NCI-H2081 treated with DMSO at 0.1 percent for 48 hours (cell line): ENCODE measurements at places on chromosomes 5 and 9.

GRCh38 chr9:133104718-133105460 lies 16.2 kb downstream of the RALGDS start:
- DNase-seq, result no peak

DNA sequence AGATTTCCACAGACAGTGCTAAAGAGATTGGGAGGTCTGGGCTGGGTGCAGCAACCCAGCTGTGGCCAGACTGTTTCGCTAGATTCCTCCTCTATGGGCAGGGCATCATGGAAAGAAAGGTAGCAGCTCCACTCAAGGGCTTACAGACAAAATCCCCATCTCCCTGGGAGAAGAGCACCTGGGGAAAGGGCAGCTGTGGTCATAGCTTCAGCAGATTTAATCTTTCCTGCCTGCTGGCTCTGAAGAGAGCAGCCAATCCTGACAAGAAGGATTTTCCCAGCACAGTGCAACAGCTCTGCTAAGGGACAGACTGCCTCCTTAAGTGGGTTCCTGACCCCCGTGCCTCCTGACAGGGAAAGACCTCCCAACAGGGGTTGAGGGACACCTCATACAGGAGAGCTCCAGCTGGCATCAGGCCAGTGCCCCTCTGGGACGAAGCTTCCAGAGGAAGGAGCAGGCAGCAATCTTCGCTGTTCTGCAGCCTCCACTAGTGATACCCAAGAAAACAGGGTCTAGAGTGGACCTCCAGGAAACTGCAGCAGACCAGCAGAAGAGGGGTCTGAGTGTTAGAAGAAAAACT lies 1379.3 kb upstream of the ACO1 start:
- DNase-seq, result no peak

DNA sequence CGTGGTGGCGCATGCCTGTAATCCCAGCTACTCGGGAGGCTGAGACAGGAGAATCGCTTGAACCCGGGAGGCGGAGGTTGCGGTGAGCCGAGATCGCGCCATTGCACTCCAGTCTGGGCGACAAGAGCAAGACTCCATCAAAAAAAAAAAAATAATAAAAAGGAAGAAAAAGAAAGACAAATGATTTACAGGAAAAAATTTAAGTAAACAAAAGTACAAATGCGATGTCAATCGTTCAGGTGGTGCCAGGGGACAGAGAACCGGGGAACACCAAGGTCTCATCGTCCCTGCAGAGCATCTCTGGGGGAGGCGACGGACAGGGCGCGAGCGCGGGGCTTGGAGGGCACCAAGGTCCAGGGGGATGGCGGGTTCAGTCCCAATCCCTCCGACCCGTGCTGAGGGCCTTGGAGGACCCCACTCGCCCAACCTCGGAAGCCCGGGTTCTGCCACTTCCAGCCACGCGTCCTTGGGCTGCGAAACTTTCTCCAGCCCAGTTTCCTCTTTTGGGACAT lies 607 bp upstream of the HNRNPAB start:
- DNase-seq, result no peak

DNA sequence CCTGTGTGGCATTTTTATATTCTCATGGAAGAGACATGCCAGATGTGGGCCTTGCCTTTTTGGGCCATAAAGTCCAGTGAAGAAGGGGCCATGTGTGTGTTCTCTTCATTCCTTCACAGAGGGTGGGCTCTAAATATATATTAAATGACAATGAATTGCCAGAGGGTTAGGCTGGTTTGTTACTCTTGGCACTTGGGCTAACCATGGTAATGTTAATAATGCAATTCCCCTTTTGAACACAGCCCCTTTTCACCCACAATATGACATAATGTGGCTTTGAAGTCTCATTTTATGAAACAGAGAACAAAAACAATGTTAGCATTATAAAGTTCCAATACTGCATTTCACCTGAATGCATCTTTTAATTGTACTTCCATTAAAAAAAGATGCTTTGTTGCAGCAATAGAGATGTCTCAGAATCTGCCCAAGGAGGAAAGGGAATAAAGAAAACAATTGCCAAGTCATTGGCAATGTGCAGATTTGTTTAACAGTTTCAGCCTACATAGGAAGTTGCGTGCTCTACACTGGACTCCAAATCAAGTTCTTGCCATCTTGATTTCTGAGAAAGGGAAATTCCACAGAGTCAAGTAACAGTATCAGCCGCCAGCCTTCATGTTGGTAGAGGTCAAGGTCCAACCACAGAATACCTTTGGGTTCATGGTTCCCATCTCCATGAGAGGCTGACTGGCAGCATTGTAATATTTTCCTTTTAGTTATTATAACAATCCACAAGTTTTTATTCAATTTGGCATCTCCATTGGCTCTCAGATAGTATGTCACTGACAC lies 141.9 kb downstream of the SLC12A2 start:
- no peak for DNase-seq

DNA sequence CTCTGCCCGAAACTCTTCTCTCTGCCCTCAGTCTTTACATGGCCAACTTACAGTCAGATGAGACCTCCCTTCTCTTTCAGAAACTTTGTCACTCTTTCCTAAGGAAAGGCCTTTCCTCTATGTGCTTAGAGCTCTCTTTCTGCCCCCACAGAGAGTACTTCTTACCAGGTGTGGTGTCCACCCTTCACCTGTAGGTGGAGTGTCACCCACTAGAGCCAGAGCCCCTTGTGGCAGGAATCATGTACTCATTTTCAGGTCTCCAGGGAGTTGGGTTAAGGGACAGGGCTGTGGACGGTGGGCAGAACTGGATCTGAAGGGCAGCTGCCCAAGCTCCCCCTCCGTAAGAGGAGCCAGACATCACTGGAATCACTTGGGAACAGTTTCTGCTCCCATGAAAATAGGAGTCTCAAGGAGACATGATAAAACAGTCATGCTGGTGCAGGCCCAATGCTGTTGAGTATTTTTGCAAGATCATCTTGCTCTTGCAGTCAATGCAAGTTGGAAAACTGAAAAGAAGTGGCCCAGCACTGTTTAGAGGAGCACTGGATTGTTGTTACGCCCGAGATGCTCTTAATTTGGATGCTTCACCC lies 436.7 kb downstream of the ZSWIM6 start:
- no peak for DNase-seq

- DNase-seq, result no peak
These were observed 317.1 kb upstream of the CLINT1 start for GRCh38 chr5:158175934-158176481.

GRCh38 chr9:19378164-19378563 lies 1.9 kb downstream of the RPS6 start:
- no peak for DNase-seq

DNA sequence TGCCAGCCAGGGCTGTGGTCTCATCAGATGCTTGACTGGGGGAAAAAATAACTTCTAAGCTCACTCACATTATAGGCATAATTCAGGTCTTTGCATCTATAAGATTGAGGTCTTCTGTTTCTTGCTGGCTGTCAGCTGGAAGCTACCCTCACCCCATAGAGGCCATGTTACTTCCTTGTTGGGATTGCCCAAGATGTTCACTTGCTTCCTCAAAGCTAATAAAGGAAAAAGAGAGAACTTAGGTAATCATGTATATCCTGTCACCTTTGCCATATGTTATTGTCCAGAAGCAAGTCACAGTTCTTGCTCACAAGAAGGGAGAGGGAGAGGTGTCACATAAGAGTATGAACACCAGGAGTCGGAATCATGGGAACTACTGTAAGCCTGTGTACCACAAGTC lies 38.7 kb upstream of the ANKRD34B start:
- DNase-seq, result no peak

GRCh38 chr5:56191656-56192055 lies 41.5 kb downstream of the ANKRD55 start:
- no peak for DNase-seq

GRCh38 chr5:81097713-81098112 lies 135.4 kb upstream of the CKMT2 start:
- no peak for DNase-seq

DNA sequence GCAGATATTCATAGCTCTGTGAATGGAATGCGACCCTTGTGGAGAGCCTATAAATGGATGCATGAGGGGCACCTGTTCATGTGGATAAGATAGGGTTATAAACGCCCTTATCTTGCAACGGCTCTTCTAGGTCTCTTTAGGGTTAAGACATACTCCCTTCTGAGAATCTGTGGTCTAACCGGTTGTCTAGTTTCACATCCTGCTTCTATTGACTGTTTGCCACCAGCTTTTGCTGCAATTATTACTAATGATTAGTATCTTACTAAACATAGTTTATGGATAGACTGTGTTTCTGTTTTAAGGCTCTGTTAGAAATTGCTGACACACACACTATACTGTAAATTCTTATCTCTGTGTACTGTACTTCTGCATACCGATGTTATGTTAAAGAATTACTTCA lies 198.9 kb upstream of the CYLC2 start:
- DNase-seq, result no peak

- DNase-seq, result no peak
These were observed 98.8 kb upstream of the ADRA1B start for GRCh38 chr5:159817262-159818029.

GRCh38 chr9:137030538-137031527 lies 1.1 kb downstream of the FUT7 start:
- no peak for DNase-seq

DNA sequence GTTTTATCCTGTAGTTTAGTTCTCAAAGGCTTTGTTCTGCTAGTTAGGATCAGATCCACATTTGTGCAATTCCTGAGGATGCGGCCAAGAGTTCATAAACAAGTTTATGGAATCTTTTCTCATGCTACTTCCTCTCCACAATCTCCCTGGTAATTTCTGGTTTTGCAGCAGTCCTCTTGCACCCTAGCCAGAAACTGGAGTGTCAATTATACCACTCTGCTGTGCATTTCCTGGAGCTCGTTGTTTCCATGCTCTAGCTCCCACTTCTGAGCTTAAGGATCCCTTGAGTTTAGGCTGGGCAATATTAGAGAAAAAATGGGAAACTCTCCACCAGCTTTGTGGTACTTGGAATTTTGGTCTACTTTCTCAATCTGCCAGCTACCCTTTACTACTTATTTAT lies 474.7 kb downstream of the DIRAS2 start:
- no peak for DNase-seq

GRCh38 chr5:14016549-14016948 lies 72.1 kb upstream of the DNAH5 start:
- DNase-seq, result peak; percentile 22

DNA sequence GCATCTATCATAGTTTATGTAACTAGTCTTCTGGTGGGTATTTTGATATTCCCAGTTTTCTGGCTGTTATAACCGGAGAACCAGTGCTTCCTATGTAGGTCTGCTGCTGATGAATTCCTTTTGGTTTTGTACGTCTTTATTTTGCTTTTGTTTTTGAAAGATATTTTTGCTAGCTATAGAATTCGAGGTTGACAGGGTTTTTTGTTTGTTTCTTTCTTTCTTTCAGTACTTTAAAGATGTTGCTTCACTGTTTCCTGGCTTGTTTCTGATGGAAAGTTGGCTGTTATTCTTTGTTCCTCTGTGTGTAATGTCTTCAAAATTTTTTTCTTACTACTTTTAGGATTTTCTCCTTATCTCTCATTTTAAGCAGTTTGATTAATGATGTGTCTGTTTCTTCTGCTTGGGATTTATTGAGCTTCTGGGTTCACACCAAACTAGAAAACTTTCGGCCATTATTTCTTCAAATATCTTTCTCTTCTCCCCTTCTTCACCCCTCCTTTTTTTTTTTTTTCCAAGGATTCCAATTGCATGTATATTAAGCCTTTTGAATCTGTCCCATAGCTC lies 27.5 kb downstream of the ZNF618 start:
- DNase-seq, result no peak
